Progenitor cell of endocrine pancreas (in vitro differentiated cells): ENCODE measurements at places on chromosomes 6 and 20.

DNA sequence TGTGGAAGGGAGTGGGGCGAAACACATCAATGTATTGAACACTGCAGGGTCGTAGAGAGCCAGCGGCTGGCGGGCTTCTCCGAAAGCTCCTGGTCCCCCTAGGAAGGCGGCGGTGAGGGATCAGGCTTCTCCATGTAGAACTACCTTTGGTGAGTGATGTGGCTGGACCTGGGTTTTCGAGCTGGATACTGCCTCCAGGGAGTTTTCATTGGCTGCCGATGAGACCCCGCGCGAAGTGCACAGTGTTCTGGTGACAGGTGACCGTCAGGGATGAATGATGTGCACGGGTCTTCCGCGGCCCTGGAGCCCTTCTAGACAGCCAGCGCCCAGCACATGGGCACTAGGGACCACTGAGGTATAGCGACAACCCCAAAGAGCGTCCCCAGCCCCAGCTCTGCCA lies 16.4 kb downstream of the ABT1 start:
- no peak for DNase-seq

DNA sequence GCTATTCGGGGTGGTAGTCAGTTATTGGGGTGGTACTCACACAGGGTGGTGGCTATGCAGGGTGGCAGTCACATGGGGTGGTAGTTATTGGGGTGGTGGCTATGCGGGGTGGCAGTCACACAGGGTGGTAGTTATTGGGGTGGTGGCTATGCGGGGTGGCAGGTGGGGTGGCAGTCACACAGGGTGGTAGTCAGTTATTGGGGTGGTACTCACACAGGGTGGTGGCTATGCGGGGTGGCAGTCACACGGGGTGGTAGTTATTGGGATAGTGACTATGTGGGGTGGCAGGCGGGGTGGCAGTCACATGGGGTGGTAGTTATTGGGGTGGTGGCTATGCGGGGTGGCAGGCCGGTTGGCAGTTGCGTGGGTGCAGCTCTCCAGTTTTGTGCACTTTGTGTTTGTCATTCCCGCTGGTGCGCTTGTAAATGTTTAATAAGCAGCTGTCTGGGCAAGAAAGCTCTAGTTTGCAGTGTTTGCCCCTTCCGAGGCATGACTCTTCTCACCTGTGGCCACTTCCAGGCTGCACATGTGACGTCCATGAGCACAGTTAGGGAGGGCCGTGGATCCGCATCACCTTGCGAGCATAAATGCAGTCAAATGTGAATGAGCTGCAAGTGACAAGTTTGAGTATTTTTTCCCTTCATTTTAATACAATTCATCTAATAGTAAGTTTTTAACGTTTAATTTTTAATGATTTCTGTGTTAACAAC lies 219.0 kb upstream of the CST7 start:
- no peak for DNase-seq

DNA sequence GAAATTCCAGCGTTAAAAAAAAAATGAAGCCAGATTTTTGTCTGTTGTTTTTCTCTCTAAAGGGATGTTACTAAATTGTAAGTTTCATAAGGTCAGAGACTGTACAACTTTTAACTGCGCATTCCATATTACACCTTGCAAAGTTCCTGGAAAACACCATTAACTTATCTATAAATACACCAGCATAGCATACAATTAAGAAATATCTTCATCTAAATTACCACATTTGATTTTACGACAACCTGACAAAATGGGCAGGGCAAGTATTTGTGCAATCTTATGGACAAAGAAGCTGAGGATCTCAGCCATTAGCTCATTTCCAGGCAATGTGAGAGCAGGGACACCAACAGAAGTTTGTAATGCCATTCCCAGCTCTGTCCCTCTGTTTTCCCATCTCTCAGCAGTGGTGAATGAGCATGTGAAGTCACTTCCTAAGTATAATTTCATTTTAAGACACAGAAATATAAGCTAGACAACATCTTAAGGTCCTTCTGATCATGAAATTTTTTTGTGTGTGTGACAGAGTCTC lies 12.9 kb upstream of the GCM1 start:
- no peak for DNase-seq

DNA sequence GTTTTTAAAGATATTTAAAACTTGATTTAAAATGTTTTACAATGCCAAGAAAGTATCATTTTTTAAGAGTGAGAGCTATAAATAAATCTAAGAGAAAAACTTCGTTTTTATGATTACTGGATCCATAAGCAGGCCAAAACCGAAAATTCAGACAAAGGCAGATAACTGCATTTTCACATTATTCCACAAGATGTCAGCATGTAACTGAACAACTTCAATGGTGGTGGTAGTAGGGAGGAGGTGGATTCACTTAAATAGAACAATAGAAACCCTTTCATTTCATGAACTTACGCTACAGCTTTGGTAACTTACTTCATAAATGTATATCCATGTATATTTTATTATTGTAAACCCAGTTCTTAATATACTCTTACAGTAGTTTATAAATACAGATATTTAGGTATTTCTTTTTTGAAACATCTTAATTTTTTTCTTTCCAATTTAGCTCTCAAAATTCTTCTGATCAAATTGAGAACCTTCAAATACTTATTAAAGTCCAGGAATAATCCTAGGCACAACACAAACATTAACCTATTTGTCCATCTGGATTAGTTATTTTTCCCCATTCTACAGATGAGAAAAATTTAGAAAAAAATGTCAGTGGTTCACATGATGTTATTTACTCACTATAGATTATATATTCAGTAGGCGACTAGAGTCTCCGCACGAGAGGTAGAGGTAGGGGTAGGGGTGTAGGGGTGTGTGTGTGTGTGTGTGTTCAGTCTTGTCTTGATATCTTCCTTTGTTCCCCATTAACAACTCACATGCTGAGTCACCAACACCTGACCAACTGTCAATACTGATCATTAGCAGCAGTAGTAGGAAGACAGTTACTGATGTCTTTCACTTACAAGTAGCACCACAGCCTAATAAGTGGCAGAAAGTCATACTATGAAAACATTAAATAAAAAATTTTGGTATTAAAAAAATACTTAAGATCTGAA lies 111.5 kb downstream of the ARHGAP18 start:
- DNase-seq, result no peak

DNA sequence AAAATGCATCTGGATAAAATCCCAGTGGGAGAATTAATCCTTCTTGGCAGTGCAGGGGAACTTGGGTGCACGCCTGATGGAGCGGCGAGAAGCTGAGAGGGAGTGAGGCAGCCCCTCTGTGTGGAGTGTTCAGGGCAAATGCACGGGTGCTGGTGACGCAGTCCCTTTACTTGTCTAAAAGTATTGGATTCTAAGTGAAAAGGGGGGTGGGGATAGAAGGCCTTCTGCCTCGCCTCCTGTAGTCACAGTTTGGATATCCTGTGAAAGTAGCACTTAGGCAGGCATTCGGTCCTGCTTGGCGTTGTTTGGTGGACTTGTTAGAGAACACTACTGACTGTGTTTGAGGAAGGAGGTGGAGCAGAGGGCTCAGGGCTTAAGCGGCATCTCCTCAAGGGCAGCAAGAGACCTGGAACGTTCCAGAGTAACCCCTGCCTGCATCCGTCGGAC lies 39.3 kb downstream of the PHACTR3 start:
- DNase-seq, result no peak

DNA sequence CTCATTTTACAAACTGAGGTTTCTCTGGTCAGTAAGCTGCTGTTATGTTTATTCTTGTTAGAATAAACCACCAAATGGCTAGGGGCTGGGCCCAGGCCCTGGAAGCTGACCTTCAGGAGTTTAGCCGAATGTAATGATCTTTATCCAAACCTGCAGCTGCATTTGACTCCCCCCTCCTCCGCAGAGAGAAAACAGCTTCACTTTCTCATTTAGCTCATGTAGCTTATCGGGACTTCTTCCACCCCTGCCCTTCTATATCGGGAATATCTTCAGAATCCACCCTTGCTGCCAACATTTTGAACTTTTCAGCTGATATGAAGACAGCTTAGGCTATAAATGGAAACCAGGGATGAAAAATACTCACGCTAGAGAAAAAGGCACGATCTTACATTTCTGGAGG lies 102.6 kb downstream of the ZMYND8 start:
- no peak for DNase-seq

DNA sequence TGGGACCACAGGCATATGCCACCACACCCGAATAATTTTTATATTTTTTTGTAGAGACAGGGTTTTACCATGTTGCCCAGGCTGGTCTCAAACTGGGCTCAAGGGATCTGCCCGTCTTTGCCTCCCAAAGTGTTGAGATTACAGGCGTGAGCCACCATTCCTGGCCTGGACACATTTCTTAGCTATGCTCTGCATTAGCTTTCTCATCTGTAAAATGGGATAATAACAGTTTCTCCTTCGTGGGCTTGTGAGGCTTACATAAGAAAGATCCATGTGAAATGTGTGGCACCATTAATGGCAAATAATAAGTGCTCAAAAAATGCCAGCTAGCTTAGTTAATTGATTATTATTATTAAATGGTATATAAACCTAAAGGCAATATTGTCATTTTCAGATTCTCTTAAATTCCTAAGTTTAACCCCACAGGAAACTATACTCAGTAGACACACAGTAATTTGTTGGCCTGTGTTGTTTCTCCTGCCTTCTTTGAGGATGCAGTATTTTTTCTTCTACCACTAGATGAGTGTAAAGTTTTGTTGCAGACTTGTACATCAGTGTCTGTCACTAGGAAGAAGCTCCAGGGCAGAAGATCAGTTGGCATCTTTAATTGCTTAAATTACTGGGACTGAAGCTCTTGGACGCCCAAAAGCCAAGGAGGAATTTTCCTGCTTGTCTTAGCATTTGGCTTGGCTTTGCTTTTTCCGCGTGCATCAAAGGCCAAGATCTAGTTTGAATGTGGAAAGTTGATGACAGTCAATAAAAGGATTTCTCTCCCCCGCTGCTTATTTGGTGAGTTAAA lies 162.3 kb upstream of the ZNF217 start:
- no peak for DNase-seq

DNA sequence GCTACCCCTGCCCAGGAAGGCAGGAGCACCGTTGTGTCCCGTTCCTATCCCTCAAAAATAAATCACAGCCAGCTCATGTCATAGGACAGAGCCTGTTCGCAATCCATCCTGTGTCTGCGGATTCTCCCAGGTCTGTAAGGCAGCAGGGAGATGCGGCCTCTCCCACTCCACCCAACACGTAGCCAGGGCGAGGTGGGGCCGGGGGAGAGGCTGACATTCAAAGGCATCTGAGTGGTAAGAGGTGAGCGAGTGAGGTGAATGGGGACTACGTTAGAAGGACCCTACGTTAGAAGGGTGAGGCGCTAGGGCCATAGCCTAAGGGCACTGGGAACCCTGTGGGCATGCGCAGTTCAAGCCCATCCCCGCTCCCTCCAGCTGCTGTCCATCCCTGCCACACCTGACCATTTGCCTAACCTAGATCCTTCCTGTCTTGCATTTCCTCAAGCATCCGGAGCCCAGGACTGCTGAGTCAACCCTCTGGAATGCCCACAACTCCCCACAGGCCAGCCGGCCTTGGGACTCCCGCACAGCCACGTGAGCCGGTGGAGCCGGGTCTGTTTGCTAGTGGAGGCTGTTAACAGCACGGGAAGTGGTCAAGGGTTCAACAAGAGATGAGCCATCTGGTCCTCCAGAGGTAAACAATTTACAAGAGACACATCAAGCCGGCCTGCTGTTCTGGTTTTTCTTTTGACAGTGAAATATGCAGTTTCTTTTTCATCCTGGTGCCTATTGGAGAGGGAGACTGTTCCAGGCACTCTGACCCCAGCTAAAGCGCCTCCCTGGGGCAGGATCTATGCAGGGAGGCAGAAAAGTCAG lies 45.9 kb downstream of the RIPOR3 start:
- DNase-seq, result peak; percentile 50

DNA sequence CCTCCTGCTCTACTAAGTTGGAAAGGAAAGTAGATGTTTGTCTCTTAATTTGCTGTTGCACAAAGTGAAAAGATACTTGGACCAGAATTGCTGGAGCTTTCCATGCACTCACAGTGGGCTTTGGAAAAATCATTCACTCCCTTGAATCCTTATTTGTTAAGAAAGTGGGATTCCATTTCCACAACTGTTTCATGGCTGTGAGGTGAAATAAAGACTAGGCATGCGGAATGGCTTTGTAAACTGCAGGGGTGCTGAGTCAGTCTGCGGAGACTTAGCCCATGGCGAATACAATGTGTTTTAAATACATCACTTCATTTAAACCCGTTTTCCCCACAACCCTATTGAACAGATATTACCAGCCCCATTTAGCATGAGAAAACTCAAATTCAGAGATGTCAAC lies 36.8 kb upstream of the CLDN20 start:
- DNase-seq, result no peak

DNA sequence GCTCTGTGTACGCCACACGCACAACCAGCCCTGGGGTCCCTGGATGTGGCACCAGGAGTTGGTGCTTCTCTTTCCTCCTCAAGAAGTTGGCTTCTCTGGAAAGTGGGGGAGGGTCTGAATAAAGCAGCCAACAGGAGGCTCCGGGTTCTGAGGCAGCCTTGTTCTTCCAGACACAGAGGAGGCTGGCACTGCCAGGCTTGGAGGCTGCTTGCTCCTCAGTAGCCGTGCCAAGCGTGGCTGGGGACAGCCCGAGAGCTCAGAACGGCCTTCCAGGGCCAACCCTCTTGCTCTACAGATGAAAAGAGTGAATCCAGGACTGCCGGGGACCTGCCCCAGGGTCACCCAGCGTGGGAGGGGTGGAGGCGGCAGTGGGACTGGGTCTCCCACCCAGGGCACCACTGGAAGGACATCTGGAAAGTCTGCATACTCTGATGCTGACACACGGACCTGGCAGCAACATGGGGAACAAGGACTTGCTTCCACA lies 70.4 kb downstream of the SLC22A23 start:
- no peak for DNase-seq

- no peak for DNase-seq
Measured at GRCh38 chr6:149233056-149233715, 84.3 kb upstream of the TAB2 start.

DNA sequence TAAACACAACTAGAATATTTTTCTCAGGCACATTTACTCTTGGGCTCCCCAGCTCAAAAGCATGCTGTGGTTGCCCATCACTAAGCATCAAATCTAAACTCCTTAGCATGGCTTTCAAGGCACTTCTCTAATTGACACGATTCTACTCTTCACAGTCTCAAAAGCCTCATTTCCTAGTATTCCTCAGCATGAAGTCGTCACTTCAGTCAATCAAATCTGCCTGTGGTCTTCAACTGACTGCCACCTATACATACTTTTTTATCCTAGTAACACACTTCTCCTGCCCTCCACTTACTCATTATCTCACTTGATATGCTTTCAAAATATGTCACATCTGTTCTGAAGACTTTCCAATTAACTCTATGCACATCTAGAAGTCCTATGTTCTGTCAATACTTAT lies 110.3 kb downstream of the TBC1D32 start:
- no peak for DNase-seq

DNA sequence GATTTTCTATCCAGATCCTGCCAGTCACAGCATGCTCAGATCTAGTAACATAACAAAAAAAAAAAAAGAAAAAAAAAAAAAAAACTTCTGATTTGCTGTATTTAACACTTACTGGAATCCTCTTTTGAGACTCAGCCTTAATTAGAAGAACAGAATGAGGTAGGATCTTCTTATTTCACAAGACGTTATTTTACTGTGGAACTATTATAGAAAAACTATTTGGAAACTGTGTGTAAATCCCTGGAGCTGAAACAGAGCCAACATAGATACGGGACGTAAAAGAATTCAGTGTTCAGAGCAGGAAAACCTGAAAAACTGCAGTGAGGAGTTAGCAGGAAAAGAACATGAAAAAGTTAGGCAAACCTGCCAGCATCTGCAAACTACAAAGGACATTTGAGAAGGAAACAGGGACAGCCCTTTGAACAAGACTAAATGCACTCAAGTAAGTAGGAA lies 3.4 kb upstream of the ZNF217 start:
- DNase-seq, result no peak

- no peak for DNase-seq
Measured at GRCh38 chr6:121677571-121677970, 242.1 kb downstream of the GJA1 start.
